ENCODE measurements at places on chromosomes 5 and 9.

DNA sequence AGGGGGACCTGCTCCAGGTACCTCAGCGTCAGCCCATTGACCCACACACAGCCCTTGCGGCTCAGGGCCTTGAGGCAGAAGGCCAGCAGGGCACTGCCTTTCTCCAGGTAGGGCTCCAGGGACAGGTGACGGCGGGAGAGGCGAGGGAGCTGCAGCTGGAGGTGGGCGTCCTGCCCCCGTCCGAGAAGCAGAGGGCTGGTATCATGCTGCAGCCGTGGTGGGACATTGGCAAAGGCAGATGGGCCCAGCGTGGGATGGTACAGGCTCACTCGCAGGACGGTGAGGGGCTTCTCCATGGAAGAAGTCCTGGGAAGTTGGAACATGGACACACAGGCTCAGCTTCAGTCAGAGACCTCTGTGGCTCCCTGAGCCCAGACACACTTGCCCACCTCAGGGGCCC, 2.5 kb upstream of the DCANP1 start:
- DNase-seq: no peak

DNA sequence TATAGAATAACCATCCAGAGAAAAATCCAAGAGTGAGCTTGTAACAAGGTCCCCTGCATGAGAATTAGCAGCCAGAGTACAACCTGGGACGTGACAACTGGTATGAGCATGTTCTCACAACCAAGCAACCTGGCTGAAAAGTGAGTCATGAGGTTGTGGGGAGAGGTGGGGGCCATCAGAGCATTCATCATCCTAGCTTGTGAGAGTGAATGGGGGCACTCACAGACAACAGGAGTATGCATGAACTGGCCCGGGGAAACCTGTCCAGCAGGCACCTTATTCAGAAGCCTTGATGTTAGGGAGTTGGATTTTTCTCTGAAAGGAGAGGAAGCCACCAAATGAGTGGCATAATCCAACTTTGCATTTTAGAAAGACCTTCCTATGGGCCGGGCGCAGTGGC, 113.0 kb downstream of the FRMD3 start:
- DNase-seq: no peak

- DNase-seq: no peak
Observed at GRCh38 chr5:142466195-142466971, 141.6 kb upstream of the SPRY4 start.

GRCh38 chr9:134947265-134947955, 29.7 kb upstream of the FCN1 start:
- DNase-seq: no peak

All from HT-29 (cell line).